ENCODE measurements at places on chromosomes 4 and X. TPM values are rescaled to one million over a fixed set of nuclear protein-coding genes. Genes with fewer than 3 reads are reported as not detected.

DNA sequence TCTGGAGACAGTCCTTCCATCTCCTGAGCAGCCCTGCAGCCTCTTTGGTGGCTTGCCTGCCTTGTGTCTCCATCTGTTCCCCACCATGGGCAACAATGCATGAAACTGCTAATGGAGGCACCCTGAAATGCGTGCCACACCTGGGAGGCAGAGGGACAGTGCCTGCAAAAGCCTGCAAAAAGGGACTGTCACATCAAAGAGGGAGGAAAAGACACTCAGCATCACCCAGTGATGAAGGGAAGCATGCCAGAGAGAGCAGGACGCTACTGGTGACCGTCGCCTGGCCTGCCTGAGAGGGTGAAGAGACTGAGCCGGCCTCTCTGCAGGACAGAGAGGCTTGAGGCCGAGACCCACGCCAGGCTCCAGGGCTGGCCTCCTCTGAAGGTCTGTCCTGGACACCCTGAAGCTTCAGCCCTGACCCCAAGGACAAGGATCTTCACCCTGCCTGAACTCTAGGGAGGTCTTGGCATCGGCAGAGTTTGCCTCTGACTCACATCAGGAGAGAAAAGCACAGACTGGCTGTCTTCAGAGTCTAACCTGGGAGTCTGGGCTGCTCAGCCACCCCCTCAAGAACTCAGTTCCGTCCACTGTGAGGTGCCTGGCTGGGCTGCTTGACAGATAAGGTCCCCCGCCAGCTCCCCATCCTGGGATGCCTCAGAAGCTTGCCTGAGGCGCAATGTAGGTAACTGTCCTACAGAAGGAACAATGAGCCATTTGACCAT lies 8.1 kb downstream of the ACSL1 start:
- DNase-seq: no peak

- DNase-seq: no peak
Measured at GRCh38 chr4:108619372-108620100, 840 bp upstream of the RPL34 start.

GRCh38 chr4:163556177-163556576 lies 61.7 kb downstream of the TMA16 start:
- DNase-seq: no peak

DNA sequence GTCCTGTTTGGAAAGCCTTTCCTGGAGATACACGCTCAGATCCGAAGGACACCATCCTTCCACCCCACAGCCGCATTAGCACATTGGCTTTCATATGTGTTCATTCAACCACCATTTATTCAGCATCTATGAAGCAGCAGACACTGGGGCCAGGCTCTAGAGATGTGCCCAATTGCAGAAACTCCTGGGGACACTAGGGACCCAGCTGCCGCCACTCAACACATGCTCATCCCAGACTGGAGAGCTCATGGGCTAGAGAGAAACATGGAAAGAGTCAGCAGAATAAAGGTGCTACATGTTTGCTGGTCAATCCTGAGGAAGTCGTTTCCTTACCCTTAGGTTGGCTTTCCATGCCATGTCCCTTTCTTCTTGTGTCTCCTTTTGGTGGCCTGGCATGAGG lies 7.6 kb downstream of the CTAG1A start:
- no peak for DNase-seq

DNA sequence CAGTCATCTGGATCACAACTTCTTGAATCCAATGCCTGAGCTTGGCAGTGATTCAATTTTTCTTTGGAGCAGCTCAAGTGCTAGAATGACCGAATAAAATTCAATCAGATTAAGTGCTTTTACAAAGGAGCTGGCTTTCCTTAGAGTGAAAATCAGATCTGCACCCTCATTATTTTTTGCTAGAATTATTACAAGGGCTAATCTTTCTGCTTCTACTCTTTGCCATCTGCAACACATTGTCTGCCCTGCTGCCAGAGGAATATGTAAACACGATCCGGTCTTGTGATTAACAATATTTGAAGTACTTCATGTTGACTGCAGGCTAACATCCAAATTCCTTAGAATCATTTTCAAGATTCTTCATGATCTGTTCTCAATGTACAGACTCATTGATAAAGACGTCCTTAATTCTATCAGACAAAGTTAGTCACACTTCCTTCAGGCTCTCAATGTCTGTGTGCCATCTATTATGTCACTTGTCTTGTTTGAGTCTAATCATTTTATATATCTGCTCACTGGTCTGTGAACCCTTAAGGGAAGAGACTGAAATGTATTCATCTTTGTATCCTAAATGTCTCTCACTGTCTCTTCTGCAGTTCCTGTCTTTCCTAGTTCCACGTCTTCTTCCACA lies 531.2 kb downstream of the GALNTL6 start:
- no peak for DNase-seq

- DNase-seq: no peak
Measured at GRCh38 chr4:76950956-76951671, 1.6 kb downstream of the SEPTIN11 start.

DNA sequence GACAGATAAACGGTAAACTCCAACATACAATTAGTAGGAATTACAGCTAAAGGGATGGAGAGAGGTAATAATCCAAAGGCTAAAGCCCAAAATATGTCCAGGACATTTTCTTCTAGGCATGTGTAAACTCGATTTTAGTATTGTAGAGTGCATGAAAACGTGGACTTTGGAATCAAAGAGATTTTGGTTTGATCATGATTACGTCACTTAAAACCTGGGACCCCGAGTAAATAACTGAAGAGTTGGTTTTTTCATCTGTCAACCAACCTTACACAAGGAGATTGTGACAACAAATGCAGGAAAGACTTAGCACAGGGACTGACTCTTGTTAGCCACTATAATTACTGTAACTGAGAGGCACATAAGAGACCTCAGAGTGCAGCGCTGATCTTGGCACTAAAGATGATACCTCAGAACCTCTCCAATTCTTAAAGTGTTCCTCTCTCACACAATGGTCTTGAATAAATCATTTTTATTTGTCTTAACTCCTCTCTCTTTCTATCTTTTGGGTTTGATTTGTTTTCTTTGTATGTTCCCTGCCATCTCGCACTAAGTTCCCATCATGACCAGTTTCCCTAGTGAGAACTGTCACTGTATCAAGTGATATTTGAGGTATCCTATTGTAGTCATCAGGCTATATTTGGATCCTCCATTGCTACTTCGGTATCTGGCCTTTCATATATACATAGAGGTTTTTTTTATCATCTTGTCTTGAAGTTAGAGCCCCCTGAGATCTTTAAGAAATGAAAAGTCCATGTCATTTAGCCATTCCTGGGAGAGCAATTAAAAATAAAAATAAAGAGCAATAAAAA lies 32.2 kb upstream of the MSL3 start:
- DNase-seq: no peak

- no peak for DNase-seq
Measured at GRCh38 chr4:12203945-12204344, 775.3 kb upstream of the HS3ST1 start.

- DNase-seq: no peak
Measured at GRCh38 chrX:147917700-147918695, 6.3 kb downstream of the FMR1 start.

- no peak for DNase-seq
Measured at GRCh38 chrX:5915783-5916182, 312.9 kb downstream of the NLGN4X start.

DNA sequence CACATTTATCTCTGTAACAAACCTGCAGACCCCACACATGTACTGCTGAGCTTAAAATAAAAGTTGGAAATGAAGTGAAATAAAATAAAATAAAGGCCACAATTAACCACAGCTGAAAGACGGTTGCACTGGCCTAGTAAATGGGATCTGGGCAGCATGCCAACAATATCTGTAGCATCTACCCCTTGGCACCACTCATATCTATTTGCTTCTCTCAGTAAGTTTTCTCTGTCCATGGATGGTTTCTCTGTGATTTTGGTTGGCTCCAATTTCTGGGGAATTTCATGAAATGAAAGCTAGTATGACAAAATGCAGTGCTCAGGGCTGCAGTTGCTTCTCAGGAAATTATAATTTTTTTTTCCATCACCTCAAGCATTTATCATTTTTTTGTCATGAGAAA lies 172.0 kb upstream of the IL15 start:
- DNase-seq: no peak

GRCh38 chrX:99073551-99073950 lies 1336.5 kb downstream of the PCDH19 start:
- no peak for DNase-seq

DNA sequence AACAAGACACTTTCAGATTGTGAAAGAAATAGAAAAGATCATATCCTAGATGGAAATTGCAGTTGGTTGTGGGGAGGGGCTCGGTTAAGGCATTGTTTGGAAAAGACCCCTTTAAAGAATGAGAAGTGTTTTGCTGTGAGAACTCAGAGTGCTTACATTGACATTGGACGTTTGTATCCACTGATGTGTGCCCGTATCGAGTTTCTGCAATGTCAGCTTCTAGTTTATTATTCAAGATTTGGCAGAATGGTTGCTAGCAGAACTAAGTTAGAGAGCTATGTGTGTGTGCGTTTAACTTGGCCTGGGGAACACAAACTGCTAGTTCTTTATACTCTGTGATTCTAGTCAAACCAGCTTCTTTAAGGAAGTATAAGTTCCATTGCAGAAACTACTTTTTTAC lies 2702.5 kb downstream of the PCDH7 start:
- no peak for DNase-seq

- DNase-seq: no peak
Measured at GRCh38 chr4:22071749-22072148, 123.2 kb upstream of the KCNIP4 start.

DNA sequence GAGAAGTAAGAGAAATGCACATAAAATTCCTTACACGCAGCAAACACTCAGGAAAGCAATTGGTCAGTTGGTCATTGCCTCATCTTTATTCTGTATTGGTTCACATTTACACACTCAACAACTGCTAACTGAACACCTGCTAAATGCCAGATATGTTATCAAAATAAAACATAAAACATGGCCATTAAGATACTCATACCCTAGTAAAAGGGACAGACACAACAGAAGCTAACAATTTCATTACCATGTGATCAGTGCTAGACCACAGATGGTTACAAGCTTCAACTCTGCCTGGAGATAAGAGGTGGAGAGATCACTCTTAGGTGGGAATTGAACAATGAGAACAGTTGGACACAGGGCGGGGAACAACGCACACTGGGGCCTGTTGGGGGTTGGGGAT lies 26.2 kb downstream of the TEC start:
- no peak for DNase-seq

DNA sequence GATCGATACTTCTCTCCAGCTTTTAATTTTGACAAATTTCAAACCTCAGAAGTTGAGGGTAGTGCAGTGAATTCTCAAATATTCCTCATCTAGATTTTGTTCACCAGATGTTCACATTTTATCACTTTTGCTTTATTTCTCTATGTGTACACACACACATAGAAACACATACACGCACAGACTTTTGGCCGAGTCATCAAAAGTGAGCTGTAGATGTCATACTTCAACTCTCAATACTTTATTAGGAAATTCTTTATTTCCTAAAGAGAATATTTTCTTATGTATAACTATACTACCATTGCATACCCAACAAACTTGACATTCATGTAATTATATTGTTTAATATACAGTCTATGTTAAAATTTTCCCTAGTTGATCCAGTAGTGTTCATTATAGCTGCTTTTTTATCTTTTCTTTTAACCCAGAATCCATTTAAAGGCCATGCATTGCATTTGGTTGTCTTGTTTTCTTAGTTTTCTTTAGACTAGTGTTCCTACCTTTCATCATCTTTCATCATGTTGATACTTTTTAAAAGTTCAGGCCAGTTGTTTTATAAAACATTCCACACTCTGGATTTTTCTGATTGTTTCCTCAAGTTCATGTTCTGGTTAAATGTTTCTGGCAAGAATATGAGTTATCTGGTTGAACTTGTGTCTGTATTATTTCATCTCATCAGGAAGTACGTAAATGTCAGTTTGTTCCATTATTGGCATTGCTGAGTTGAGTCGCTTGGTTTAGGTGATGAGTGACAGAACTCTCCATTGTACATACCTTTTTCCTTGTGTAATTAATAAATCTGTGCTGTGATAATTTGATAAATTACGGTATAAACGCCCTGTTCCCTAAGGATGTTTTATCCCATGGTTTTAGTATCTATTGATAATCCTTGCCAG lies 94.1 kb upstream of the TLR2 start:
- no peak for DNase-seq

- DNase-seq: no peak
Measured at GRCh38 chrX:57680160-57680559, at the start of gene NLRP2B. Gene NLRP2B, minus strand, starts transcription at chrX:57680260.

GRCh38 chr4:151197247-151197646 lies 79.7 kb upstream of the PRSS48 start:
- DNase-seq: peak; percentile 58

- DNase-seq: no peak
Measured at GRCh38 chrX:21744060-21744459, 13.9 kb downstream of the SMPX start.

DNA sequence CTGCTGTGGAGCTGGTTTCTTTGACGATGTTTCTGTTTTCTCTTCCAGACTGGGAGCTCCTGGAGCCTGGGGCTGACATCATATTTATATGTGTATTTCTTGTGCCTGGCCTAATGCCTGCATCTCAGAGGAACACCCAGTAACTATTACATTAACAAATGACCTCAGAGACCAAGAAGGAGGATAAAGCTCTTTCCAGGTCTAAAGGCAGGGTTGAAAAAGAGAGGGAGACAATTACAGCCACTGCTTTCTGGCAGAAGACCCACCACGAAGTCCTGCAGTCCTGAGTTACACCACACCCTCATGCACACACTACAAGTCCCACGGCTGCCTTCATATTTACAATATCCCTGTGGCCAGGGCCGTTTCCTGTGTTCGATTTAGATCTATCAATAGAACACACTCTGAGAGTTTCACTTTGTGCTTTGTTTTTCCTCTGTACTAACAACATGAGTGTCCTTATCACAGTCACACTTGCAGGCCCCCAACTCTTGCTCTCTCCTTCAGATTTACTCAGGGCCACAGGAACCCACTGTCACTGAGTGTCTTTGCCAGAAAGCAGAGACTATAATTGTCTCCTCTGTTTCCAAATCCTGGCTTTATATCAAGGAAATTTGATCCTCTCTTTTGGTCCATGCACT lies 535.5 kb downstream of the MID1IP1 start:
- DNase-seq: peak; percentile 70

GRCh38 chrX:133297284-133297683 lies 79.1 kb upstream of the TFDP3 start:
- DNase-seq: no peak

DNA sequence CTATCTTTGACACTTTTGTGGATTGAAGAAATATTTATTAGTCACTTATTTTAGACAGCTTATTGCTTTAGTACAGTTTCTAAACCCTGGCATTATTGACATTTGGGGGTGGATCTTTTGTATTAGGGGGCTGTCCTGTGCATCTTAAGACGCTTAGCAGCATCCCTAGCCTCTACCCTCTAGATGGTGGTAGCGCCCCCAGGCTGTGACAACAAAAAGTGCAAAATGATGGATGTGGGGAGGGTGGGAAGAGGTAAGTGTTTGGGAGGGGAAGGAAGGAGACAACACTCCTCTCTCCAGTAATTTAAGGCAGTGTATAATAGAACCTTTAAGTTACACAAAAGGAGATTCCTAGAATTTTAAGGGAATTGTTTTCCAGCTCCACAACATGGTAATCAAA lies 1210.6 kb downstream of the C4orf33 start:
- DNase-seq: no peak

- DNase-seq: no peak
Measured at GRCh38 chr4:6047130-6047673, 29.0 kb upstream of the C4orf50 start.

Gene EDA
- 13.5 TPM for total RNA-seq

Gene POU3F4
- total RNA-seq: not detected

Gene VSIG4
- 13.4 TPM for total RNA-seq

Gene ARMCX1
- total RNA-seq: 72.8 TPM

Gene CITED1
- total RNA-seq: not detected

Gene UNC5C
- 4.7 TPM for total RNA-seq

Gene RPA4
- 2.2 TPM for total RNA-seq

Gene IRF2
- 7.9 TPM for total RNA-seq

Gene CT45A5
- total RNA-seq: not detected

Gene NPNT
- 23.3 TPM for total RNA-seq

All from uterus (tissue), 4 donors.